ENCODE measurements at places on chromosomes 12 and 14.

DNA sequence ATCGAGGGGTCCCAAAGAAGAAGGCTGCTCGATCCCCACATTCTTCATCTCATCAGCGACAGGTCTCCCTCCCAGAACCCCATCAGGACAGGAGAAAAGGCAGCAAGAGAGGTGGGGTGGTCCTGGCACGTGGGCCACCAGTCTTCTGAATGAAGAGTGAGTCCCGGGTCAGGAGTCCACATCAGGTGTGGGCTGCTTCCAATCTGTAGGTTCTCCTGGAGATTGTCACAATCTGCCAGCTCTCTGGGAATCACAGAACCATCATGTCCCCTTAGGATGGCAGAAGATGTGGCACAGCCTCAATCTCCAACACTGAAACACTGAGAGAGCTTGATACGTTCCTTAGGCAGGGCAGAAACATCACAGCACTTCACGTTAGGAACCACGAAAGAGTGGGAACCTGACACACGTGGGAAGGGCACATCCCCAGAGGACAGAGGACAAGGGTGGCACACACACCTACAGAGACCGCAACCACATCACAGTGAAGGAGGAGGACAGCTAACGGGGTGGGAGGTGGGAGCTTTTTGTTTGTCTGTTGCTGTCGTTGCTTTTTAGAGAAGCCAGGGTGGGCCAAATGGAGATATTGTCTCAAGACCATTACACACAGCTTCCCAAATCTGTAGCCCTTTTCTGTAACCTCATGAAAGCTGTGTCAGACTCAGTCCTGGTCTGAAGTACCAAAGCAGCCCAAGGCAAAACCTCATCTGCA lies 284.5 kb downstream of the DPF3 start:
- DNase-seq, result no peak

DNA sequence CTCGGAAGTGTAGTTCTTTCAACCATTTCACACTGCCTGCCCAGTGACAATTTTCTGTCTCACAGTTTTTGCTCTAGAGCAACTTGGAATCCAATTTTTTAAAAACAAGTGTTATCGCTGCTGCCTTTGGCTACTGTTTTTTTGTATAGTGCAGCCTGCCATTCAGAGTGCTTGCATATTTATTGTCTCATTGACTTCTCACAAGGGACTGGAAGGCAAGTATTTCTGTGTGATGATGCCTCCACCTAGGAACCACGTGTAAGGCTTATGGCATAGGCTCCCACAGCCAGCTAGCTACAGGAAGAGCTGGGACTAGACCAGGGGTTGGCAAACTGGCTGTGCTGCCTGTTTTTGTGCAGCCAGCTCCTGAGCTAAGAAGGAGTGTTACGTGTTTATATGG lies 903 bp downstream of the PARPBP start:
- DNase-seq, result no peak

- no peak for DNase-seq
Measured at GRCh38 chr14:101834397-101834796, 72.9 kb downstream of the PPP2R5C start.

- DNase-seq, result no peak
Measured at GRCh38 chr12:43147878-43148277, 404.1 kb downstream of the ADAMTS20 start.

DNA sequence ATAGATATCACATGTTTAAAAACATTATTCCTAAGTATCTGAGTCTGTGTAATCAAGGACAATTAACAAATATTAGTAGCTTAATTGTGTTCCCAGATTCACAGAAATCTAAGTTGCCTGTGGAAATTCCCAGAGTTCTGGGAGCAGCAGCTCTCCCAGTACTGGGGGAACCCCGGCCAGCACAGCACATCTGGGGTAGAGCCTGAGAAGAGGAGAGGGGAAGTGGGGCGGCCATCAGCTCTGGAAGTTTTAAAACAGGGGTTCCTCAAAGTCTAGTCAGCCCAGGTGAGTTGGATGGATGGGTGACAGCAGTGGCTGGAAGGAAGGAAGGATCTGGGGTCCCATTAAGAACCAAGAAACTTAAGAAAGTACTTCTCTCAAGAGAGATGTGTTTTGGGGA lies 24.6 kb downstream of the PRICKLE1 start:
- no peak for DNase-seq

GRCh38 chr14:74547331-74547927 lies 53.9 kb downstream of the ISCA2 start:
- no peak for DNase-seq

DNA sequence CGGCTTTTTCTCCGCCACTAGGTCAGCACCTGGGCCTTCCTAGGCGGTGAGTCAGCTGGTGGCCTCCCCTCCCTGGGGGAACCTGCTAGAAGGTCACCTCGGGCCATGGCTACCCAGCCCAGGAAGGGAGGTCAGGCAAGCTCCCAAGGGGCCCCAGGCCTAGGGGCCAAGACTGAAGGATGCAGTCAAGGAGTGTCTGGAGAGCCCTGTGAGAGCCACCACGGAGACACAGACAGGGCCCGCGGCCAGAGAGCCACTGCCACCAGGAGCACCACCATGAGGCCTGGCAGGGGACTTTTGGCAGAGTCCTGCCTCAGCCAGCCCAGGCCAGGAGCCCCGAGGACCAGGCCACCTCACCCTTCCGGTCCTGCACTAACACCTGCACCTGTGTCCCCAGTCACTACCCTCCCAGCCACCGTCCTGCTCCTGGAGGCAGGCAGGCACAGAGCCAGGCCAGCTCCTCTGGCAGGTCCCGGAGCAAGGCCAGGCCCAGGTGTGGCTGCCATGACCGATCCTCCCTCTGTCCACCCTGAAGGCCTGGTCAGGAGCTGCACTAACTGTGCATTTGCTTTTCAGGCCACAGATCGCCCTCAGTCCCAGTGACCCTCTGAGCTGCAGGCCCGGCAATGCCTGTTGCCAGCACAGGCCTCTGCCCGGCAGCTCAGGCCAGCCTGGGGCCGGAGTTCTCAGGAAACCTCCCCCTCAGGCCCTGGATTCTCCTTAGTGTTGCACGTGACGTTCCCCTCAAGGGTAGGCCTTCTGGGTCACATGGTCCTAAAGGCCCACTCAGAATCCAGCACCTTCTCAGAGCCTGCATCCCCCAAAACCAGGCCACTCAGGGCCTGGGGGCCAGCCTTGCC lies 6.9 kb downstream of the PHETA1 start:
- no peak for DNase-seq

- DNase-seq, result no peak
Measured at GRCh38 chr12:52558781-52559445, 6.0 kb upstream of the KRT71 start.

GRCh38 chr12:6430124-6430989 lies 14.4 kb upstream of the CD27 start:
- no peak for DNase-seq

DNA sequence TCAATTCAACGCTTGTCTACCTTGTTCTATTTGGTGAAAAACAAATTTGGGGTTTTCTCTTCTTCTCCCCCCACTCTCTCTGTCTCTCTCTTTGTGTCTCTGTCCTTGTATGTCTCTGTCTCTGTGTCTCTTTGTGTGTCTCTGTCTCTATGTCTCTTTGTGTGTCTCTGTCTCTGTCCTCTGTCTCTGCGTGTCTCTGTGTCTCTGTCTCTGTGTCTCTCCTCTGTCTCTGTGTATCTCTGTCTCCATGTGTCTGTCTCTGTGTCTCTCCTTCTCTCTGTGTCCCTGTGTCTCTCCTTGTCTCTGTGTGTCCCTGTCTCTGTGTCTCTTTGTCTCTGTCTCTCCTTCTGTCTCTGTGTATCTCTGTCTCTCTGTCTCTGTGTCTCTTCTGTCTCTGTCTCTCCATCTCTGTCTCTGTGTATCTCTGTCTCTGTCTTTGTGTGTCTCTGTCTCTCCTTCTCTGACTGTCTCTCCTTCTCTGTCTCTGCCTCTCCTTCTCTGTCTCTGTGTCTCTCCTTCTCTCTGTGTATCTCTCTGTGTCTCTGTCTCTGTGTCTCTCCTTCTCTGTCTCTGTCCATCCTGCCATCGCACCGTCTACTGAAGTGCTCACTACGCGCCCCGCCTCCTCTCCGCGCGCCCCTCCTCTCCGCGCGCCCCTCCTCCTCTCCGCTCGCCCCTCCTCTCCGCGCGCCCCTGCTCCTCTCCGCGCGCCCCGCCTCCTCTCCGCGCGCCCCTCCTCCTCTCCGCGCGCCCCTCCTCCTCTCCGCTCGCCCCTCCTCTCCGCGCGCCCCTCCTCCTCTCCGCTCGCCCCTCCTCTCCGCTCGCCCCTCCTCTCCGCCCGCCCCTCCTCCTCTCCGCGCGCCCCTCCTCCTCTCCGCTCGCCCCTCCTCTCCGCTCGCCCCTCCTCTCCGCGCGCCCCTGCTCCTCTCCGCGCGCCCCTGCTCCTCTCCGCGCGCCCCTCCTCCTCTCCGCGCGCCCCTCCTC lies 12.8 kb downstream of the LRCOL1 start:
- DNase-seq, result no peak

DNA sequence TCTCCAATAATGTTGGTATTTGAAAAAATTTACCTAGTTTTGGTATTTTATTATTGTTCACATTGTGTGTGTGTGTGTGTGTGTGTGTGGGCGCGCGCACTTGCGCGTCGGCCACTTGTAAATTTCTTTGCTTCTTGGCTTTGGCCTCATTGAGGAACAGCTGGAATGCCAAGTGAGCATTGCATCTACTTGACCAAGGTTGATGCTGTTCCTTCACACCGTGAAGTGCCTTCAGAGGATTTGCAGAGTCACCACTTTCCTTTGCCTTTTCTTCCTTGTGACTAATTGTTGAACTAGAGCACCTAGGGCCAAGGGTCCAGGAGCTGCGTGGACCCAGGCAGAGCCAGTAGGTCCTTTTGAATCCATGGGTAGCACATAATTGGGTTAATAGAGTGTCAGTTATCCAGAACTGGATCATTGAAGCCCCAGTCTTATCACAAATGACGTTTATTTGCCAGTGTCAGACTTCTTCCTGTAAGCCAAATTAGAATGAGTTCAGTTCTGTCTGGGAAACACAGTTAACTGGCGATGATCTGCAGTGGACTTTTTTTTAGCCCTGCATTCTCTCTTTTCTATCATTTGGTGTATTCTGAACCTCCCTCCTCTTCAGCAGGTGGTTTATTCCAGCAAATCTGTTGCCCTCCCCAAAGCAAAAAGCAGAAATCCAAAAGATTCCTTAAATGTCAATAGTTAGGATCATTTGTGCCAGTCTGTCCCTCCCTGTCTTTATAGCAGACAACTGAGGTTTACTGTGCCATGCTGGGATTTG lies 2.6 kb downstream of the PPP2R5C start:
- no peak for DNase-seq

DNA sequence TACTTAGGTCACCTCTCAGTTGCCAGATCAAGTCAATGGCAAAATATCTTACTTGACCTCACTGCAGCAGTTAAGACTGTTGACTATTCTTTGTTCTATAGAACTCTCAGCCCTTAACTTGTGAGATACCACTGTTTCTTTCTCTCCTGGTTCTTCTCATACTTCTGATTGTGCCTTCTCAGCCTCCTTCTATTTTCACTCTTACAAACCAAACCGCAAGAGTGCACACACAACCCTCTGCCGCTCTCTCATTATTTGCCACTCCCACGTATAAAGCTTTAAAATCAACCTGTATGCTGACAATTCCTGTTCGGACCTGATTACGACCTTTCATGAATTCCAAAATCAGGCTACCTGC lies 4.5 kb downstream of the E2F7 start:
- no peak for DNase-seq

GRCh38 chr12:88371416-88372183 lies 208.7 kb downstream of the KITLG start:
- DNase-seq, result no peak

- no peak for DNase-seq
Measured at GRCh38 chr14:90839024-90839888, 23.0 kb upstream of the TTC7B start.

GRCh38 chr12:22361785-22362184 lies 27.3 kb upstream of the ST8SIA1 start:
- no peak for DNase-seq

DNA sequence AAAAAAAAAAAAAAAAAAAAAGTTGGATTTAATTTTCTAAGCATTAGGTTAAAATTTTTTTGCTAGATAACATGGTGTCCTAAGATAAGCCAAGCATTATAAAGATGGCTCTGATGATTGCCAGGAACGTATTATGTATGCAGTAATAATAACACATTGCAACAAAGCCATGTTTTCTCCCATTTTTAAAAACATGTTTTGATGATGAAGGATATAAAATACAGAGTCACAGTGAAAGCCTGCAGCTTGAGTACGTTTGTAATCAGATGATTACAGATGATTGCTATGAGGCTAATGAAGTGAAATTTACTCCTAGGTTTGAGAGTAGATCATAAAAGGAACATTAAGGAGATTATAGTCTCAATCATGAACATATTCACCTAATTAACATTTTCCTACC lies 13.3 kb upstream of the WDR89 start:
- no peak for DNase-seq

DNA sequence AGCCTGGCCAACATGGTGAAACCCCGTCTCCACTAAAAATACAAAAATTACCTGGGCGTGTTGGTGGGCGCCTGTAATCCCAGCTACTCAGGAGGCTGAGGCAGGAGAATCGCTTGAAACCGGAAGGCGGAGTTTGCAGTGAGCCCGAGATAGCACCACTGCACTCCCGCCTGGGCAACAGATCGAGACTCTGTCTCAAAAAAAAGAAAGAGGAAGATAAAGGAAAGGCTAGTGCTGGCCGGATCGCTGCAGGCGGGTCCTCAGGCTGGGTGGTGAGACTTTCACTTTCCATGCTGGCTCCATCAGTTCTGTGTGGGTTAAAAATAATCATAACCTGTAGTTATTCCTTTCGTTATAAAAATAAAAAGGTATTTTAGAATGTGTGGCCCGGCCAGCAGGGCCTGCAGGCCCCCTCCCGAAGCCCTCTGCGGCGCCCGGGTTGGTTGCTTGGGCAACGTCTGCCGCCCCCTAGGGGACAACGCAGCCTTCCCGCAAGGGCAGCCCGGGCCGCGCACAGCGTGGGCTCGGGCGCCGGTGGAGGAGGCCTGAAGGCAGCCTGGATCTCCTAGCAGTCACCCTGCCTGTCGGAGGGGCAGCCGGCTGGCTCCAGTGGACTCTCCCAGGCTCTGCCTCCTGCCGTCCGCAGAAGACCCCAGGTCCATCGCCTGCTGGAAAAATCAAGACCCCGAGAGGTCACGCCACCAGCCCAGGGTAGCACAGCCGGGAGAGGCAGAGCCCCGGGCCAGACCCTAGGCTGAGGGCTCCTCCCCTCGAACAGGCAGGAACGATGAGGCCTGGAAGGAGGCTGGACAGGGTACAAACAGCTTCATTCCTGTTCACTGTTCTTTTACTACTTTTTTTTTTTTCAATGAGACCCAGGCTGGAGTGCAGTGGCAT lies 5.0 kb upstream of the SLC25A47 start:
- no peak for DNase-seq

All from renal cortex interstitium (tissue), 15 donors.